ENCODE measurements at places on chromosomes 5 and 9.

- DNase-seq, result no peak
Measured at GRCh38 chr5:145958436-145958835, 22.1 kb downstream of the SH3RF2 start.

GRCh38 chr5:103741984-103742383 lies 179.4 kb upstream of the NUDT12 start:
- DNase-seq, result no peak

DNA sequence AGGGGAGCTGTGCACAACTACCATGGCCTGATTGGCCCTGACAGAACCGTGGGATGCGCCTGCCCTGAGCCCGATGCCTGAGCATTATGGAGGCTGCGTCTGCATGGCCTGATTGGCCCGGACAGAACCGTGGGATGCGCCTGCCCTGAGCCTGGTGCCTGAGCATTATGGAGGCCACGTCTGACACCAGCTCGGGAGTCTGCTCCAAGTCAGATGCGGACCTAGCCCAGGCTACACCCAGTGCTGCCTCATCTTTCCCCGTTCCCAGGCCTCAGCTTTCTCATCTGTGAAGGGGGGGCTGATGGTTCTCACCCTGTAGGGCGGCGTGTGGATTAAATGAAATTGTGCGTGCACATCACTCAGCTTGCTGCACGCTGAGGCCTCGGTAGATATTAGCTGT lies 7.3 kb downstream of the CEP72 start:
- no peak for DNase-seq

- no peak for DNase-seq
Measured at GRCh38 chr5:168401880-168402279, 84.4 kb upstream of the RARS1 start.
